ENCODE measurements at places on chromosomes 5 and 9.

GRCh38 chr5:33641744-33642505 is 201.2 kb downstream of the TARS1 start:
- no peak for DNase-seq

GRCh38 chr9:74334271-74334670 is 162.9 kb upstream of the RORB start:
- no peak for DNase-seq

DNA sequence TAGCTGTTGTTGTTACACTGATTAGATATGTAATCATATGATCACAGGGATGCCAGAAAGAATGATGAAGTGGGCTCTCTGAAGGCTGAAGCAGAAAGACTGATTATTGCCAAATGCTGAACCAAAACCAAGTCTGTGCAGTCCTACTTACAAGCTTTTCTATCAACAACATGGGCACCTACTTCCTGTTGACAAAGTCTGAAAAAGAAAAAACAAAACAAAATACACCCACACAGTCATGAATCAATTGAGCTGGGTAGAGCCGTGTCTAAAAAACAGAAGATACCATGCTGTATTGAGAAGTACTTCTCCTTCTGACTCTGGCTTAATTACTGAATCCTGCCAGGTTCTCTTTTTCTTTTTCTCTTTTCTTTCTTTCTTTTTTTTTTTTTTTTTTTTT is 363.4 kb downstream of the RAB3C start:
- no peak for DNase-seq

GRCh38 chr5:123171259-123171658 is 82.2 kb downstream of the PRDM6 start:
- no peak for DNase-seq

DNA sequence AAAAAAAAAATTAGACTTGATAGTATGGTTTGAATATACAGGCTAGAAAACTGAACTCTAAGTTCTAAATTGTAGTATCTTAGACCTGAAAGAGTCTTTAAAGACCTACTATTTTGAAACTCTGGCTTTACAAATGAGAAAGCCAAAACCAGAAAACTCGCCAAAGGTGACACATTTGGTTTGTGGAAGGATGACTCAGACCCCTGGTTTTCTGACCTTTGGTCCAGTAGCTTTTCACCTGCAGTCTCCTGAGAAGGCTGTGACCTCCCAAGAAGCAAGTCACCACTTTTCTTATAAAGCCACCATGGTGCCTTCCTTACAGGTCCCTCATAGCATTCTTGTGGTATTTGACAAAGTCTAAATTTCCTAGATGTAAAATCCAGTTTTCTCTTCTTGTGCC is 102.1 kb upstream of the CEP78 start:
- no peak for DNase-seq

DNA sequence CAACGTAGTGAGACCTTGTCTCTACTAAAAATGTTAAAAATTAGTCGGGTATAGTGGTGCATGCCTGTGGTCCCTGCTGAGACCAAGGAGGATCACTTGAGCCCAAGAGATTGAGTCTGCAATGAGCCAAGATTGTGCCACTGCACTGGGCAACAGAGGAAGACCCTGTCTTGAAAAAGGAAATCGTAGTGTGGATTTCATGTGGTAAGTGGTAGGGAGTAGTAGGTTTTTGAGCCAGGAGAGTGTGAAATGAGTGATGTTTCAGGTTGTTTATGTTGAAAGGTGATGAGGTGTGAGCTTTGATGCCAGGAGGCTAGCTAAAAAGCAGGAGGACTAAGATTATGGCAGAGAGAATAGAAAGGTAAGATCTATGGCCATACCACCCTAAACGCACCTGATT is 5.9 kb downstream of the MATR3 start:
- no peak for DNase-seq

DNA sequence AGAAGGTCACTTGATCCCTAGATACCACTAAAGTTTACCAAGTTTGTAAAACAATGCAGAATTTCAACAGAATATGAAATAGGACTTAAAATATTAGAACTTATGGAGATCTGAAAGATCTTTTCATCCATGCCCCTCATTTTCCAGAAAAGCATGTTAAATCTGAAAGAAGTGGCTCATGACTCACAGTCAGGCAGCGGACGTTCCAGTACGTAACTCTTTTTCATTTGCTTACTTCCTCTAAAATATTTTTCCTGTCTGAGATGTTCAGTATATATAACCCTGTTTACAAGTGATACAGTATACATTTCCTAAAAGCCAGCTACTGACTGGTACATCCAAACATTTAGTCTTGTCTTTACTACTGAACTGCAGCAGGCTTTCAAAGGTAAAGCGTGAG is 22.3 kb downstream of the FBXW2 start:
- DNase-seq = no peak

GRCh38 chr9:79639354-79639753 is 67.6 kb downstream of the TLE4 start:
- DNase-seq = no peak

DNA sequence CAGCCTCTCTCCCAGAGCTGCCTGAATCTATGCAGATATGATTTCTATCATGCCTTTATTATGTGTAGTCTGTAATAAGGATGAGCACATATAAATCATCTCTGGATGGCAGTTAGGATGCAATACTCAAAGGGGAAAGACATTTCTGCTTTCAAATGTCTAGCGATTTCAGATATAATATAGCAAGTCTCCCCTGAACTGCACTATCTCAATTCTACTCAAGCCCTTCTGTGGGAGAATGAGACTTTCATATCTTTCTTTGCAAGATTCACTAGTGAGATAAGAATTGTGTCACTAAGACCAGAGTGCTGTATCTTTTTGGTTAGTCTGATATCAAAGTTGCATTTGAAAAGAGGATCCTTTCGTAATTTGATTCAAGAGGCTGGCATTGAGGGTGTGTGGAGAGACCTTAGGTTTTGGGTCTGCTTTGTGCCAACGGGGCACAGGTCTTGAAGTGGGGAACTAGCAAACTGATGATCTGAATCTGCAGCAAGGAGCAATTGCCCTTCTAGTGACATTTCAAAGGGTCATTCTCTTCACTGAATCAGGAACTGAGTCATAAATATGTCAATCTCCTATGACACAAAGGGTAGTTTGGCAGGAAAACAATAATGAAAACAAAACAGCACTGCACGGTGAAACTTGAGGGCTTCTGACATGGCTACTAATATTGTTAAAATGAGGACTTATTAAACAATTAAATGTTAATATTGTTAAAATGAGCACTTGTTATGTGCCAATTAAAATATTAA is 305.5 kb upstream of the CLINT1 start:
- no peak for DNase-seq

GRCh38 chr9:13480693-13481092 is 201.2 kb upstream of the MPDZ start:
- DNase-seq = no peak

GRCh38 chr5:31377274-31377946 is 154.5 kb downstream of the DROSHA start:
- no peak for DNase-seq

DNA sequence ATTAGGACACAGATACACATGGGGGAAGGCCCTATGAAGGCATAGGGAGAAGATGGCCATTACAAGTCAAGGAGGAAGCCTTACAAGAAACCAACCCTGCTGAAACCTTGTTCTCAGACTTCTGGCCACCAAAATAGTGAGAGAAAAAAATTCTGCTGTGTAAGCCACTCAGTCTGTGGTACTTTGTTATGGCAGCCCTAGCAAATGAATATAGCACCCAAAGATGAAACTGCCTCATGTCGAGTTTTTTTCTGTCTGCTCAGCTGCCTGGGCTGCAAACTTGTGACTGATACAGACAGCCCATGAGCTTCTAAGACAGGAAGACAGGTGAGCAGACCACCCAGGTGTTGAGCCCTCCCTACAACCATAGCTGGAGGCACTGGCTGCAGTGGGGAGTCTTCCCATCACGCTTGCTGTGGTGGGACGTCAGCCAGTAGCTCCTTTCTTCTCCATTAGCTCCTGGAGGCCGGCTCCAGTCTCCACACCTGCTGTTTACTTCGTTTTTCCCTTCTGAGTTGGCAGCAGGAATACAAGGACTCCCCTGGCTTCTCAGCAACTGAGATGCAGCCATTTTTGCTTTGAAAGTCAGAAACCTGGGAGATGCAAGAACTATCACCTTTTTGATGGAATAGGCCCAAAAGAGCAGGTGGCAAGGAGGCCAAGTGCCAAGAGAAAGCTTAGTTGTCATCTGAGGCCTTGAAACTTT is 164.9 kb downstream of the SEMA6A start:
- no peak for DNase-seq

- no peak for DNase-seq
Observed at GRCh38 chr9:12631866-12632265, 61.3 kb upstream of the TYRP1 start.

- DNase-seq = no peak
Observed at GRCh38 chr5:135974021-135974600, 19.3 kb upstream of the LECT2 start.

DNA sequence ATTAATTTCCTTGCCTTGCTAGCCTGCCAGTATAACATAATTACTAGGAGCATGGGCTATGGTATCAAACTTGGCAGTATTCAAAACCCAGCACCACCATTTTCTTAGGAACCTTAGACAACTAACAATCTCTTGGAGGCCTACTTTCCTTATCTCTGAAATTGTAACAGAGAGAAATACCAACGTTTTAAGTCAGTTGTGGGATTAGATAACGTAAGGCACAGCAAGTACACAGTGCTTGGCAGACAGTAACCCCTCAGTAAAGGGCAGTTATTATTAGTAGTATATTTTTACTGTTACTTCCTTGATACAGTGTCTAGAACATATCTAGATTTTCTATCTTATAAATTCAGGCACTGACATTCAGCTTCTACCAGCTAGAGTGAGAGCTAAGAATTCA is 309.6 kb downstream of the ACTL7B start:
- DNase-seq = no peak

DNA sequence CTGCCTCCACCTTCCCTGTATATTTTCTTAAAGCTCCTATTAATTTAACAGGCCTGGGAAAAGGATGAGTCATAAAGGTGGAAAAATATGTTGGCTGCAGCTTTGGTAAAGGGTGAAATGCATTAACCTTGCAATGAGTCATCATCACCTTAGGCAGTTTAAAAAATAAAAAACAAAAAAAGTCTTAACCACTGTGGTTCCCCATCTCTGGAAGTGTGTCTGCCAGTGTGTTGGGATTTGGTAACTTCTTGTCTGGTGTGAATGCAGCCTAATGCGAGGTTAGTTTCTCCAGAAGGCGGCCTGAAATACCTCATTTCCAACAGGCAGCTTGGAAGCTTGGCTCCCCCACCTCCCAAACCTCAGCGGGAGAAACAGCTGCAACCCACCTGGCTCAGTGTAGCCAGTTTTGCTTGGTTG is 265.3 kb upstream of the GAS1 start:
- no peak for DNase-seq

- DNase-seq = no peak
Observed at GRCh38 chr5:56191656-56192055, 41.5 kb downstream of the ANKRD55 start.

DNA sequence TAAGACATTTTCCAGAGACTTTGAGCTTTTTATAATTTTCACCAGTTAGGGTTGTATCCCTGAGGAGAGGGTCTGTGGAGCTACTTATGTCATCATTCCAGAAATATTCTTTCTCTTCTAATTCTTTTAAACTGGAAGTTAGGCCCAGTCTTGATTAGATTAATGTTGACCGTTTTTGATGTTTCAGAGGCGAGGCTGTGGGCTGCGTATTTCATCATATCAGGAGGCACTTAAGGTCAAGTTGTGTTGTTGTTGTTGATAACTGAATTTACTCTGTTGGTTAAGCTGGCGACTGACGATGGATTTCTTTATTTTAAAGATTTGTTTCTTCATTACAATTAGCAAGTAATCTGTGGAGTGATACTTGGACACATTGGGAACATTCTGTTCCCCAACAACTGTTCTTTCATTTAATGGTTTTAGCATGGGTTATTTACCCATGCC is 20.1 kb downstream of the IPO11 start:
- no peak for DNase-seq

GRCh38 chr9:120532475-120532874 is 47.5 kb downstream of the CDK5RAP2 start:
- no peak for DNase-seq

DNA sequence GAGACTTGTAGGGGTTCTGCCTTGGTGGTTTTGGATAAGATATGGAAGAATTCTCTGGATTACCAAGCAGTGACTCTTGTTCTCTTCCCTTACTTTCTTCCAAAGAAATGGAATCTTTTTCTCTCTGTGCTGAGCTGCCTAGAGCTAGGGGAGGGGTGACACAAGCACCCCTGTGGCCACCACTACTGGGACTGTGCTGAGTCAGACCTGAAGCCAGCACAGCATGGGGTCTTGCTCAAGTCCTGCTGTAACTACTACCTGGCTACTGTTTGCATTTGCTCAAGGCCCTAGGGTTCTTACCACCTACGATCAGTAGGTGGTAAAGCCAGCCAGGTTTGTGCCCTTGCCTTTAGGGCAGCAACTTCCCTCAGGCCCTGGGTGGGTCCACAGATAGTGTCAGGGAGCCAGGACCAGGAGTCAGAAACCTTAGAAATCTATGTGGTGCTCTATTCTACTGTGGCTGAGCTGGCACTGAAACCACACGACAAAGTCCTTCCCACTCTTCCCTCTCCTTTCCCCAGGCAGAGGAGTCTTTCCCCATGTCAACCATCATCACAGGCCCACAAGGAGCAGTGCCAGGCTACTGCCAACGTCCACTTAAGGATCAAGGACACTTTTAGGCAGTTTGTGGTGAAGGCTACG is 53.8 kb downstream of the SREK1 start:
- DNase-seq = no peak

- no peak for DNase-seq
Observed at GRCh38 chr5:38765399-38765861, 80.4 kb upstream of the OSMR start.

- no peak for DNase-seq
Observed at GRCh38 chr5:96243203-96243602, 189.8 kb downstream of the PCSK1 start.

DNA sequence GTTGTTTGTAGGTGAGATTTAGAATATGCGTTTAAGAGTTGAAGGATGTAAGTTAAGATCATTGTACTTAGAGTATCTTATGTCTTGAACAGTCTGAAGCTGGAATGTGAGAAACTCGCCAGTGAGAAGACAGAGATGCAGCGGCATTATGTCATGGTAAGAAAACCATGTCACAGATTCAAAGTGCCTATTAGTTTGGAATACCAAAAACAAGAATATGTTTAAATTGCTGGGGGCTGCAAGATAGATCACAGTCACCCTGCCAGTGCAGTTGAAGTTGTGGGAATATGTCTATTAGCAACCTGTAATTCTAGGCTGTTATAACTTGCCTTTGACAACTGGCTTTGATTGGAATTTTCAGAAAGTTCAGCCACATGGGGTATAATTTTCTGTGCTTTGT is 3.0 kb downstream of the TLE4 start:
- DNase-seq = no peak

DNA sequence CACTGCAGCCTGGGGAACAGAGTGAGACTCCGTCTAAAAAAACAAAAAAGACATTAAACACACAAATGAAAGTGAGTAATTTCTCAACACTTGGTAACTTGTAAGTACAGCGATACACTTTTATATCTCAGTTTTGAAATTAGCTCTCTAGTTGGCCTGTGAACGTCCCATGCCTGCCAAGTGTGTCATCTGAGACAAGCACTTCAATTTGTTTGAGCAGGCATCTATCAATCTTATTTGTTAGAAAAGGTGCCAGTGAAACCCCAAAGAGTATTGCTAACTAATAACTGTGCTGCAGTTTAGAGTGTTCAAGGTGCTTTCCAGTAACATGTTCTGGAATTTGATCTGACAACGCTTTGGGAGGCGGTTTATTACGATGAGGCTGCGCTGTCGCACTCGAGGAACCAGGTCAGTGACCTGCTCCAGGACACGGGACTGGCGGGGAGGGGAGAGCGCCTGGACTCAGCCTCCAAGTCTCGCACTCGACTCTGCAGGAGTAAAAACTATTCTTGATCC is 1.1 kb upstream of the SPIN1 start:
- peak; percentile 1 for DNase-seq

GRCh38 chr9:6433410-6433809 is 20.4 kb downstream of the UHRF2 start:
- no peak for DNase-seq

All from activated T-cell treated with anti-CD3 and anti-CD28 coated beads for 24 hours (primary cell).